DMS79 (cell line): ENCODE measurements at places on chromosomes 13 and 19.

DNA sequence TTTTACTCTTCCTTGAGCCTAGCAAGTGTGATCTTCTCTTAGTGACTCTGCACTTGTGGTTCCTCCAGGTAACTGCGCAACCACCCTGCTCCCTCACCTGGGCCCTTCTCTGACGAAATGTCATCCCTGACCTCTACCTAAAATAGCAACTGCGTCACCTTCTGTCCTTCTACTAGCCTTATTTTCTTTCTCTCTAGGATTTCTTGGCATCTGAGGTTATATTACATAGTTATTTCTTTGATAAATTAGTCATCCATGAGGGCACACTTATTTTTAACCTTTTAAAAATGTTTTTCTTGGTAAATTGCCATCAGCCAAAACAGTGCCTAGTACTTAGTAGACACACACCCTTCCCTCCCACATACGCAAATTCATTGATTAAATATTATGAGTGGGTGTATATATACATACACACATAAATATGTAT, 355.5 kb downstream of the ENOX1 start:
- DNase-seq = no peak

DNA sequence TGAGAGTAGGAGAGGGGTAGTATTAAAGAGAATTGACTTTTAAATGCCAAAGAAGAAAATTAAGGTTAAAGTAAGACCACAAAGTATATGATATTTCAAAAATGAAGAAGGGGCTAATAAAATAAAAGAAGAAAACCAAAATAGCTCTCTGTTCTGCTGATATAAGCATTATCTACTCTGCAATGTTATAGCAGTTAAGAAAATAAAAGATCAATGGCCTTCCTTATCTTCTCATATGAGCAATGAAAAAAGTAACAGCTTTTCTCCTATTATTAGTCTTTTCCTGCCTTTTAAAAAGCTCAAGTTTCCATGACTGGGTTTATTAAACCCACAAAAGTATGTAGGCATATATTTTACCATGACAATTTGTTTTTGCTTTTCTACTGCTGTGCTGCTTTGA, 126.4 kb downstream of the TBC1D4 start:
- DNase-seq = no peak

GRCh38 chr13:100454876-100455275, 133.7 kb downstream of the GGACT start:
- no peak for DNase-seq

DNA sequence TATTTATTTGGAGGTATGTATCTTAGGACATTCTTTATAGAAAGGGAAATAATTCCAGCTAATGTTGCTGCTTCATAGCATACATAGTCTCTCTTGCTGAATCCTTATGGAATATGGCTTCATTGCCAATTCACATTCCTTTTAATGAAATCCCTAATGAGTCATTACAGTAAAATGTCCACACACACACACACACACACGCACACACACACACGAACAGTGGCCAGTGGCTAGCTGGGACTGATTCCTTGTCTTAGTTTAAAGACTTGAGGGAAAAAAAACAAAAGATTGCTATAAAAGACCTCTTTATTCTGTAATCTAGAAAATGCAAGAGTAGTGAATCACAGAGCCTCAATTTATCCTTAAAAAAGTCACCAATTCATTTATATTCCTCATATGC, 301.6 kb downstream of the SLITRK6 start:
- DNase-seq = no peak

DNA sequence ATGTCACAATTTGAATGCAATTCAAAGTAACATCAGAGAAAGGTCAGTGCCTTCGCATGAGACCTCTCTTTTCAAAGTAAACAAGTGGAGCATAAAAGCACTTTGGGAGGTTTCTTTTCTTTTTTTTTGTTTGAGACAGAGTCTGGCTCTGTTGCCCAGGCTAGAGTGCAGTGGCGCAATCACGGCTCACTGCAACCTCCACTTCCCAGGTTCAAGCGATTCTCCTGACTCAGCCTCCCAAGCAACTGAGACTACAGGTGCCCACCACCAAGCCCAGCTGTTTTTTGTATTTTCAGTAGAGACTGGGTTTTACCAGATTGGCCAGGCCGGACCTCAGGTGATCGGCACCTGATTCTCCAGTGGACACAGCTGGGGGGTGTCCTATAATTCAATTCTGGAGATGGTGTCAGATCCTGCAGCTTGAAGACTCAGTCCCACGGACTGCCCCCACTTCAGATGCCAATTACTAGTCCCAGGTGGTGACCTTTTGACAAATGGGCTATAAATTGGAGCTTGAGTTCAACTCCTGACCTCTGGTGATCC, 57.6 kb downstream of the RGCC start:
- no peak for DNase-seq

GRCh38 chr13:106145997-106146864, 389.2 kb downstream of the EFNB2 start:
- no peak for DNase-seq

DNA sequence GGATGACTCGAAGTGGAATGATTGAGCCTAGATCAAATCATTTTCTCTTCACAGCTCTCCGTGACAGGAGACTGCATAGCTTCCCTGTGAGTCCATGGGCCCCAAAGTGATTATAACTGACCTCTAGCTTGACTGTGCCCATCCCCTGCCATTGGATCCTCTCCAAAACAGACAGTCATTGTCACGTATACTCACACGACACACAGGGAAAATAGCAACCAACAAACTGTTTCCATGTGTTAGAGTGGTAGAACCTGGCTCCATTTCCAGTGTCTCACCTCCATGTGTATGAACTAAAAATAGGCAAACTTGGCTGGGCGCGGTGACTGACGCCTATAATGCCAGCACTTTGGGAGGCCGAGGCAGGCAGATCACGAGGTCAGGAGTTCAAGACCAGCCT, 48.8 kb upstream of the NPAS1 start:
- DNase-seq = no peak

DNA sequence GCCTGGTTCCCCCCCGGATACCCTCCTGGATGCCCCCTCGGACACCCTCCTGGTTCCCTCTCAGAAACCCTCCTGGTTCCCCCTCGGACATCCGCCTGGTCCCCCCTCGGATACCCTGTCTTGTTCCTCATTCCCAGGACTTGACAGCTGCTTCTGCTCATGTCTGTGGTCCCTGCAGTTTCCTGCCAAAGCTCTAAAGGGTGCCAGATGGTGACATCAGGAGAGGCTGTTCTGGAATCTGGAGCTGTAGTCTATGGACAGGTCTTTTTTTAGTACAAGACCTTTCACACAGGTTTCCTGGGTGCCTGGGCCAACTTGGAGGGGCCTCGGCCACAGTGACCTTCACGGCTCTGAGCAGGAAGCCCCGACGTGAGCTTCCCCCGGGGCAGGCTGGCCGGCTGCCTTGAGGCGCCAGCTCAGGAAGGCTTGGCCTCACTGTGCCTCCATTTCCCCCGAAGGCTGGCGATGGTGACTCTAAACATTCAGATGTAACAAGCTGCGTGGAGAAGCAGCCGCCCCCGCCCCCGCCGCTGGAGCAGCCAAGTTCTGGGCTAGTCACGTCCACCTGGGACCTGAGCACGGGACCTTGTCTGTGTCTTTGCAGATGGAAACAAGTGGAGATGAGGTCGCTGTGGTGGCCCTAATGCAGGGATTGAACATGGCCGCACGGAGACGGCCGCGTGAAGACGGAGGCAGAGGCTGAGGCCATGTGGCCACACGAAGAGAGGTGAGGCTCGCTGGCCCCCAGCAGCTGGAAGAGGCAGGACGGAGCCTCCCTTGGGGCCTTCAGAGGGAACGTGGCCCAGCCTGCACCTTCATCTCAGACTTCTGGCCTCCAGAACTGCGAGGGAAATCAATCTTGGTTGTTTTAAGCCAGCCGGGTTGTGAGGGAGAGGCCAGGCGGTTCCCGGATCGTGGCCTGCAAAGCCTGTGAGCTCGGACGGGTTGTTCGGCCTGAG, 12.7 kb downstream of the SGTA start:
- no peak for DNase-seq

DNA sequence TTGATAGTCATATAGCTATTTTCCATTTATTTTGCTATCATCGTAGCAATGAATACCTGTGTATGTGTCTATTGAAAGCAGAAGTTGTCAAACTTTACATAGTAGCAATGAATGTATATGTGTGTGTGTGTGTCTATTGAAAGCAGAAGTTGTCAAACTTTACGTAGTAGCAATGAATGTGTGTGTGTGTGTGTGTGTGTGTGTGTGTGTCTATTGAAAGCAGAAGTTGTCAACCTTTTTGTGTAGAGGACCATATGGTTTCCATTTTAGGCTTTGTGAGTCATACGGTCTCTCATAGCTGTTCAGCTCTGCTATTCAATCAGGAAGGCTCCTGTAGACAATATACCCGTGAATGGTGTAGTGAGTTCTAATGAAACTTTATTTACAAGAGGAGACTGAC, 20.8 kb downstream of the NLRP4 start:
- DNase-seq = no peak

- DNase-seq = no peak
Measured at GRCh38 chr13:40159736-40160135, 504.3 kb downstream of the COG6 start.

- no peak for DNase-seq
Measured at GRCh38 chr19:2732157-2732725, 7.6 kb downstream of the SLC39A3 start.
